ENCODE measurements at places on chromosomes 16 and 17.

- peak; percentile 75 for DNase-seq
Measured at GRCh38 chr16:11320170-11320569, 25.1 kb upstream of the RMI2 start.

DNA sequence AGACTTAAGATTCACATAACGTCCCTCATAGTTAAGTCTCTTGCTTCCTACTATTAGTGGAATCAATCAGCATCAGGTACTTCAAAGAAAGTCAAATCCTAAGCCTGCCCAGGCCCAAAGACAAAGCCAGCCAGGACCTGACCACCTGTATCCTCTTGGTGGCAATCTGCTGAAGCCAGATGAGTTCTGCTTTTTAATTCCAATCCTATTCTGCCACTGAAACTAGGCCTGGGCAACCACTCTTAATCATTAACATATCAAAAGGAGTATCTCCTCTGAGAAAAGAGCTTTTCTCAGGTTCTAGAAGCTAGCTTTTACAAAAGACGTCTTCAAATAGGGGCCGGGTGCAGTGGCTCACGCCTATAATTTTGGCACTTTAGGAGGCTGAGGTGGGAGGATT is 15.1 kb upstream of the GLG1 start:
- DNase-seq, result no peak

DNA sequence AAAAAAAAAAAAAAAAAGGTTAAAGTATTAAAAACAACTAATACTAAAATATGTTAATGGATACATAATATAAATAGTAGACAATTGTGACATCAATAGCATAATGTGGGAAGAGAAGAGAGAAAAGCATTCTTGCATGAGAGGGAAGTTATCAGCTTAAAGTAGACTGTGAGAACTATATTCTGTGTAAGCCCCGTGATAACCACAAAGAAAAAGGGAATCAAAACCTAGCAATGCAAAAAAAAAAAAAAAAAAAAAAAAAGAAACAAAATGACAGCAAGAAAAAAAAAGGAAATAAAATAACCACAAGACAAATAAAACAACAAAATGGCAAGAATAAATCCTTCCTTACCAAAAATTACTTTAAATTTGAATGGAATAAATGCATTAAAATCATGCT is 39.8 kb upstream of the MYLK3 start:
- no peak for DNase-seq

DNA sequence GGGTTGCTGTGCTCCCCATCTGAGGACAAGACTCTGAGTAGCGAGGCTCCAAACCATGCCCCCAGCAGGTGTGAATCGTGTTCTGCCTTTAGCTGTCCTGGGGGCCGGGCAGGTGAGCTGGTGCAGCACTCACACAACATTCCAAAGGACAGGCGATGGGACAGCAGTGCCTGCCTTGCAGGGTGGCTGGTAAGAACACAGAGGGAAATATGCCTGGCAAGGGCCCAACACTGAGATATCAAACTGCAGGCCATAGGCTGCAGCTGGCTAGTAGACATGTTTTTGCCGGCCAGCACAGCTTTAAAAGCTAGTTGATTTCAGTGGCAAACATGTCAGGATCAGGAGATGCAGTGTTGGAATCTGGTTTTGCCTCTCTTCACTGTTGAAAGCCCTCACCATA is 23.6 kb downstream of the CLEC16A start:
- DNase-seq, result no peak

- peak; percentile 36 for DNase-seq
Measured at GRCh38 chr16:8887952-8888560, 5.9 kb downstream of the LITAFD start.

GRCh38 chr17:38742411-38743308 is 5.5 kb downstream of the PCGF2 start:
- DNase-seq, result peak; percentile 88

Data from DMS53 (cell line).